Stimulated activated CD8-positive, alpha-beta memory T cell treated with anti-CD3 and anti-CD28 coated beads, Interleukin-7, amount 100 ng/mL, for 24 hours (primary cell): ENCODE measurements at places on chromosomes 5 and 9.
A peak's percentile ranks its signal among the peaks of the same experiment; 100 is the strongest.

DNA sequence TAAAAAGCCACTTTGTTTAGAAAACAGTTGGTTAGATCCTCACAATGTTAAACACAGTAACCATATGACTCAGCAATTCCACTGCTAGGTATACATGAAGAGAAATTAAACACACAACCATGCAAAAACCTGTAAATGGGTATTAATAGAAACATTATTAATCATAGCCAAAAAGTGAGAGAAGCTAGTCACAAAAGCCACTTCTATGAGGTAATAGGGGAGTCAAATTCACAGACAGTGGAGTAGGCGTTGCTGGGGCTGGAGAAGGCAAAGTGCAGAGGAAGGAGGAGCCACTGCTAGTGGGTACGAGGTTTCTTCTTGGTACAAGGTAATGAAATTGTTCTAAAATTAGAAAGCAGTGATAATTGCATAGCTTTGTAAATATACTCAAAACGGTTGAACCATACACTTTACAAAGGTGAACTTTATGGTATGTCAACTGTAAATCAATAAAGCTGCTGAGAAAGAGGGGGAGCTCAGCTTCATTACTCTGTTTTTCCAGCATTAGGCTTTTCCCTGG, 364.4 kb downstream of the GADD45G start:
- DNase-seq, result no peak

DNA sequence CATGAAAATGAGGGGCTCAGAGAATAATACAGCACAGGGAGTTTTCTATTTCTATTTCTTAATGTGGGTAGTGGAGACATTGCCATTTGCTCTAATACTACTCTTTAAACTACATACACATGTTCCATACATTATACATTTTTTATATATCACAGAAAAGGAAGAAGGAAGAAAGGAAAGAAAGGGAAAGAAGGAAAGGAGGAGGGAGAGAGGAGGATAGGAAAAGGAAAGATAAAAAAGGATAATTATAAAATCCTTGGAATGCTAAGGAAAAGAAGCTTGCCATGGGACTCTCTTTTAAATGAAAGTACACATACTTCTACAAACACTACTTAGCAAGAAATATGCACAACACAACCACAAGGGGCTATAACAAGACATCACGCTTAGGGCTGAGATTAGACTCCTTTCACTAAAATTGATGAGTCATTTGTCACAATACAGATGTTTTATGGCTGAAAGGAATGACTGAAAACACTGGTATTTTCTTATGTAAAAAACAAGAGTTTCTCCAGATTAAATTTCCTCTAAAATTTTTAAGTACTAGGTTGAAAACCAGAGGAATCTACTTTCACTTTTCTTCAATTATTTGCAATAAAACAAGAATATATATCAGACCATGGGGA, 219.8 kb downstream of the ARL15 start:
- no peak for DNase-seq

- no peak for DNase-seq
Observed at GRCh38 chr5:127008300-127008975, 21.9 kb downstream of the MARCHF3 start.

GRCh38 chr5:154273028-154273617, 82.6 kb downstream of the GALNT10 start:
- no peak for DNase-seq

- DNase-seq, result no peak
Observed at GRCh38 chr5:153352685-153353219, 137.7 kb upstream of the GRIA1 start.

GRCh38 chr5:68464424-68464823, 248.9 kb downstream of the PIK3R1 start:
- peak; percentile 15 for DNase-seq

- no peak for DNase-seq
Observed at GRCh38 chr9:120080849-120081248, 499.1 kb downstream of the CDK5RAP2 start.

GRCh38 chr5:116613445-116613844, 38.8 kb upstream of the SEMA6A start:
- DNase-seq, result no peak

DNA sequence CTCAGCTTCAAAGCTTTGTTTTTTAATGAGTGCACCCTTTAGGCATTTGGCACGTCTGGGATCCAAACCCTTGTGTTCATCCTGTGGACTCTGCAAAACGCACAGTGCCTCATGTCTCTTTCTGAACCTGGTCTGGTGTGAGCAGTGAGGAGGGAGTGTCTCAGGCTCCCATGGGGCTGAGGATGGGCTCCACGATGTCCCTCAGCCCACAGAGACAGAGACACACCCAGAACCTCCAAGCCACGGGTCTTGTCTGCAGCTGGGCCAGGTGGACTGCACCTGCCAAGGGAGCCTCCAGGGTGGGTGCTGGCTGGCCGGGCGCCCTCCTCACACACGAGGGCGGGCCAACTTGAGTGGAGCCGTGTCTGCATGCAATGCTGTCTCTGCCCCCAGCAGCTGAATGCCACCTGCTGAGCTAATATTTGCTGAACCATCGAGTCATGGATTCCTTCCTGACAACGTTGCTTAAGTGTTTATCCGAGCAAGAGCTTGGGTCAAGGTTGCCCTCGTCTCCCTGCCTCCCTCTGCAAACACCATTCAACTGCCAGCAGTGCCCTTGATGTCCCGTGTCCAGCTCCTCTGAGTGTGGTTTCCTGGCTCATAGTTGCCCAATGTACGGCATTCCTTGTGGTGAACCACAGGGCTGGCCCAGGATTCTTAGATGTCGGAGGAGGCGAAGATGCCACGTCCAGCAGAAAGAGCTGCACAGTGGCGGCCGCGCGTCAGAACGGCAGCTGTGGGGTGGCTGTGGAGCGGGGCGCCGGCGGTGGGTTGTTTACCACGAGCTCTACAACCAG, 31.4 kb upstream of the LPCAT1 start:
- DNase-seq, result no peak

DNA sequence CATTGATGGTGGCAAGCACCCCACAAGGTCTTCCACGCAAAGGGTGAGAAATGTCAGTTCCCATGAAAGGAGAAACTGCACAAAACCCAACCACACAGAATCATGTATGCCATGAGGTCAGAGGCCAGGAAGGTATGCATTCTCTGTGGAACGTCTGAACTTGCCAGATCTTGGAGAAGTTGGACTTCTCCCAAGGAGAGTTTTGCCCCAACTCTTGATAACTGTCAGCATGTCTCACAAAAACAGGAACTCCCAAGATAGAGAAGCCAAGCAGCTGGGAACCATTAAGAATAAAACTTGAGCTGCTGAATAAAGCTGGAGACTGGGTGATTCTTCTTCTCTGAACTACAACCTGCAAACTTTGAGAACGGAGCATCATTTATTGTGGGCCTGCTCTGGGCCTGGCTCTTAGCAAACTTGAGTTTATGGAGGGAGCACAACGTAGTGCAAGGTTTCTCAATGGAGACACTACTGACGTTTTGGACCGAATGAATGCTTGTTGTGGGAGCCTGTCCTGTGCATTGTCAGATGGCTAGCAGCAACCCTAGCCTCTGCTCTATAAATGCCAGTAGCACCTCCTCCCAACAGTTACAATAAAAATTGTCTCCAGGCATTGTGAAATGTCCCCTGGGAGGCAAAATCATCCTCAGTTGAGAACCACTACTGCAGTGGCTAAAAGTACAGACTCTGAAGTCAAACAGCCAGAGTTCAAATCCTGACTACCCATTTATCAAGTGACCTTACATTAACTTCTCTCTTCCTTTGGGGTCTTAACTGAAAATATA, 193.5 kb downstream of the ACTL7B start:
- no peak for DNase-seq
